ENCODE measurements at places on chromosomes 1 and 21. TPM values are rescaled to one million over a fixed set of nuclear protein-coding genes. Genes with fewer than 3 reads are reported as not detected.
A peak's percentile ranks its signal among the peaks of the same experiment; 100 is the strongest.

- DNase-seq, result no peak
These were observed 188.9 kb downstream of the HUNK start for GRCh38 chr21:32061729-32062128.

Gene UBL4B
- not detected for total RNA-seq

- DNase-seq, result peak; percentile 51
These were observed 6.8 kb upstream of the BSDC1 start for GRCh38 chr1:32400876-32401631.

Gene C1orf87
- total RNA-seq, result not detected

- DNase-seq, result no peak
These were observed 122.2 kb downstream of the KCNN3 start for GRCh38 chr1:154747740-154748404.

DNA sequence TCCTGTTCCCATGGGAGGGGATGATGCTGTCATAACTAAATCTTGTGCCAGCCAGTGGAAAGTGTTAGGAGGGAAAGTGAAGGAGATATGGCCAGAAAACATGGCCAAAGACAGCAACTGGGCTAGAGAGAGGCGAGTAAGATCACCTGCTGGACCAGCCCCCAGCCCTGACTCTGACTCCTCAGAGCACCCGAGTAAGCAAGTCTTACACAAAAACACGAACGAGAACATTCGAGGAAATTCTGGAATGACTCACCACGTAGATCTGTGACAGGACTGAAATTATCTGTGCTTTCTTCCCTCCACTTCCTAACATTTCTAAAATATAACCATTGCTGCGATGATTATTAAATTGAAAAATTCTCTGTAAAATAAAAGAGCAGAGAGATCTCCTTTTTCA lies 9.2 kb downstream of the ZNF496 start:
- no peak for DNase-seq

DNA sequence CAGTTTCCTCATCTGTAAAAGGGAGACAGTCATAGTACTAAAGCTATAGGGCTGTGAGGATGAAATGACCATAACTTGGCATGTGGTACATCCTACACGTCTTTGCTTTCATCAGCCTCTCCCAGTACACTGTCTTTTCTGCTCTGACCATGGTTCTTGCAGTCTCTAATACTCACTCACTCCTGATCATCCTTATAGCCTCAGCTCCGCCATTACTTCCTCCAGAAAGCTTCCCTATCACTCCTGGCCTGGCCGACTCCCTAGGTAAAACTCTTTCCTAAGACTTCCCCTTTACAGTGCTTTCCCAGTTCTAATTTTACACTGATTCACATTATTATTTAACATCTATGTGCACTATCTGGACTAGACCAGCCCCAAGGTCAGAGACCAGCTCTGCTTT lies 5.0 kb upstream of the MRPL24 start:
- DNase-seq, result no peak

Gene HES2
- not detected for total RNA-seq

GRCh38 chr1:243549108-243549507 lies 293.3 kb downstream of the SDCCAG8 start:
- DNase-seq, result no peak

- no peak for DNase-seq
These were observed 6.2 kb downstream of the SLC6A9 start for GRCh38 chr1:44024903-44025525.

DNA sequence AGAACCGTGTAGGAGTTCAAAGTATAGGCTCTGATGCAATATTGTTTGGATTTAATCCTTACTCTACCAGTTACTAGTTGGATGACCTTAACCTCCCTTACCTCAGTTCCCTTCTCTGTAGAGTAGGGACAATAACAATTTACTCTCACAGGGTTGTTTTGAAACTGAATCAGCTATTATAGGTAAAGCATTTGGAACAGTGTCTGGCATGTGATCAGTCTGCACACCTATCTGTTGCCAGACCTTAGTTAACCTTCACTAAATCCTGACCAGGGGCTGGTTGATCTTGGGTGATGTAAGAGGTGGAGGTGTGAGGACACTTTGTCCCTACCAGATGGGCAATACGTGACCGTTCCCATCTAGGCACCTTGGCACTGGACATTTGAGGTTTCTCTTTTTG lies 106.9 kb downstream of the DDX20 start:
- DNase-seq, result no peak

Gene PCSK9
- total RNA-seq, result not detected

GRCh38 chr1:161706113-161706481 lies 932 bp upstream of the FCRLA start:
- DNase-seq, result no peak

Gene ATG4C
- 24.2 TPM for total RNA-seq

DNA sequence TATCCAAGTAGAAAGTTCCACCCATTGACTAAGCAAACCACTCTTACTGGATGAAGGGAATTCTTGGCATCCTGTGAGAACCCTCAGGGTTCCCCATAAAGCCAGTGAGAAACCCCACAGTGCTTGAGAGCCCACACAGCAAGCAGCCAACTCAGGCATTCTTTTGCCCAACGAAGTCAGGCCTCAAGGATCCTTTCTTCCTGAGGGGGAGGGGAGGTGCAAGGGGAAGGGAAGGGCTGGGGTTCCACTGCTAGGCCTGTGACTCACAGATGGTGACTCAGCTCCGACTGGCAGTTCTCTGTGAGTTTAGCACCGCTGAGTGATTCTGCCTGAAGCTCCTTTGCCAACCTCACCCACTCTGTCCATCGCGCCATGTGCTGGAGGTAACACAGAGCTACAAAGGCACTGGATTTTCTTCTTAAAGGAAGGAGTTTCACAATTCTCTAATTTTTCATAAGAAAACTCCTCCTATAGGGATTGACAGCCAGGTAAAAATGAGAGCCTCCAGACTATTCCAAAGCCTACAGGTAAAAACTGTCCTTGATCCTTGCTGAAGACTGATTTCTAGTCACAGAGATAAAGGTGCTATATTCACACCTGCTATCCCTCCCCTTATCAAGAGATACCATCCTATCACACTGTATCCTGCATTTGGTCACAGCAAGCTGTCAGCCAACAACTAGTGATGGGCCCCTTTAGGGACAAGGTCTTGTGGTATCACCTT lies 4.8 kb downstream of the ENO1 start:
- DNase-seq, result no peak

GRCh38 chr1:245546875-245547274 lies 392.1 kb downstream of the KIF26B start:
- no peak for DNase-seq

- no peak for DNase-seq
These were observed 7.9 kb downstream of the CSTB start for GRCh38 chr21:43767984-43768867.

DNA sequence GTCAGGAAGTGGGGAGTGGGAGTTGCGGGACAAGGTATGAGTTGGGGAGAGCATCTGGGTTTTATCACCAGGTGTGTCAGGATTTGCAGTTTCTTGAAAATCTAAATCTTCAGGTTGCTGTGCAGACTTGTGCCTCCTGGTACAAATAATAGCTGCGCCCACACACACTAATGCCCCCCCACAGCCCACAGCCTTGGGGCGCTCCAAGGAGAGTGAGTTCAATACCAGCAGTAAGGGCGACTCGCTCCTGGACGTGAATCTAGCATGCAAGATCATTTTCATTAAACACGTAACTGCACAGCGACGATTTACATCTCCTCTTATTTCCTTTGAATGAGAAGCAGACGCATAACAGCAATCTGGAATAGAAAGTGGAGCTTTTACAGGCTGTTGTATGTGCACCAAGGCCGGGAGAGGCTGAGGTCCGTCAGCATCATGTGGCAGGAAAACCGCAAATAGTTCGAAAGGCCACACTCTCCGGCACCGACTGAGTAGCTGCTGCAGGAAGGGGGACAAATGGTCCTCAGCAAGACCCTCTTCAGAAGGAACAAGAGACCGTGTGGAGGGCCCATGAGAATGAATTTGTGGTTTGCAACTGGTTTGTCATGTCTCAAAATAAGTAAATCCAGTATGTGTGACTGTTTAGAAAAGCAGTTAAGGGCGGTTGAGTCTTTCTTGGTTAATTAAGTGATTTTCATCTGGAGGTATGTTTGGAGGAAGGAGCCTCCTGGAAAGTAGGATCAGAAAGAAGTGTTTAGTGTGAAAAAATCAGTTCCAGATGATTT lies 439.5 kb downstream of the SMYD3 start:
- DNase-seq, result no peak

Gene GJB3
- total RNA-seq, result not detected

Gene CFHR5
- not detected for total RNA-seq

DNA sequence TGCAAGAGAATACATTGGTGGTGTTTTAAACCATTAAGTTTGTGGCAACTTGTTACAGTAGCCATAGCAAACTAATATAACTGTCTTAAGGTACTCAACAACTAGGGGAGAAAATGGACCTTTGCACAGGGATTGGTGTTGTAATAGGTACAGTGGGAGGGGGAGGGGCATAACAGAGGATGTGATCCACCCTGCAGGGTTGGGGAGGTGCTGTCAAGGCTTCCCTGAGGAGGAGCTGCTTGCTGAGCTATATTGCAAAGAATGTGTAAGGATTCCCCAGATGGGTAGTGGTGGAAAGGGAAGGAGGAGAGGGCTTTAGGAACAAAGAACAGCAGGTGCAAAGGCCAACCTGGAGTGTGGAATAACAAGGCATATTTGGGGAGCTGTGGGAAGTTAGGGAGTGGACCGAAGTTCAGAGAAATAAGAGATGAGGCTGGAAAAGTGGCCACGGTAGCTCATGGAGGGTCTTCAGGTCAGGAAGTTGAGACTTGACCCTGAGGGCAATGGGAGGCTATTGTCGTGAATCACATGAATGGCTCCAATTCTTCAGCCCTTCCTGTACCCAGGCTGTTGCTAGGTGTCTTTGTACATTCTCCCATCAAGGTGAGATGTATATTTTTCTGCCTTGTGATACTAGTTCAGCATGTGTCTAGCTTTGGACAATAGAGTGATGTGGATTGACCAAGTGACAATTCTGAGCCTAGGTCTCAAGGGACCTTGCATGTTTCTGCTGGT lies 168.6 kb upstream of the CSF3R start:
- no peak for DNase-seq

Gene GNG4
- 2.3 TPM for total RNA-seq

Gene LYPLAL1
- total RNA-seq, result 38.0 TPM
